Esophagus mucosa (tissue), 1 donor: ENCODE measurements at places on chromosomes 5 and 9. TPM values are rescaled to one million over a fixed set of nuclear protein-coding genes. Genes with fewer than 3 reads are reported as not detected.
A peak's percentile ranks its signal among the peaks of the same experiment; 100 is the strongest.

The SLC34A1 gene
- total RNA-seq: 0.60 TPM

The NTNG2 gene
- 0.24 TPM for total RNA-seq

The CDC25C gene
- total RNA-seq: 2.7 TPM

- no peak for ATAC-seq
Measured at GRCh38 chr5:150258130-150258529, 31.4 kb downstream of the CAMK2A start.

DNA sequence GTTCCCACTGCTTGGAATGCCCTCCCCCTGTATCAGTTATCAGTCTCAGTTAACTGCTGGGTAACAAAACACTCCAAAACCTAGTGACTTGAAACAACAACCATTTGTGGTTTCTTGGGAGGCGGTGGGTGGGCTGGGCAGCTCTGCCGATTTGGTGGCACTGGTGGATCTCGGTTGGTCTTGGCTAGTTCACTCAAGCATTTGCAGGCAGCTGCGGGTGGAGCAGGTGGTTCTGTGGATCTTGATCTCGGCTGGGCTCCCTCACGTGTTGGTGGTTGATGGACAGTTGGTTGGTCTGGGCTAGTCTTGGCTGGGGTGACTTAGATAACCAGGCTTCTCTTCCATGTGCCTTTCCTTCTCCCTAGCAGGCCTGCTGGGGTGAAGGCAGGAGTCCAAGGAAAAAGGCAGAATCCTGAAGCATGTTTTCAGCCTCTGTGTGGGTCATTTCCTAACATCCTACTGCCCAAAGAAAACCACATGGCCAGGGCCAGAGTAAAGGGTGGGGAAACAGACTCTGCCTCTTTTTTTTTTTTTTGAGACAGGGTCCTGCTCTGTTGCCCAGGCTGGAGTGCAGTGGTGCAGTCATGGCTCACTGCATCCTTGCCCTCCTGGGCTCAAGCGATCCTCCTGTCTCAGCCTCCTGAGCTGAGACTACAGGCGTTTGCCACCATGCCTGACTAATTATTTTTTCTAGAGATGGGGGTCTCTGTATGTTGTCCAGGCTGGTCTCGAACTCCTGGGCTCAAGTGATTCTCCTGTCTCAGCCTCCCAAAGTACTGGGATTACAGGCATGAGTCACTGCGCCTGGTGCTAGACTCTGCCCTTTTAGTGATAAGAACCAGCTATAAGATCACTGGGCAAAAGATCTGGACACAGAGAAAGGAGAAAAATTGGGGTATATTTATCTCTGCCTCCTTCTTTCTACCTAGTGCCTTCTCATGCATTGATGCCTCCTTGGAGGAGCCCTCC lies 183.7 kb downstream of the RGS3 start:
- ATAC-seq: no peak

GRCh38 chr5:107449369-107449768 lies 221.4 kb downstream of the EFNA5 start:
- no peak for ATAC-seq

- ATAC-seq: no peak
Measured at GRCh38 chr9:114810614-114811013, 4.8 kb upstream of the TNFSF15 start.

DNA sequence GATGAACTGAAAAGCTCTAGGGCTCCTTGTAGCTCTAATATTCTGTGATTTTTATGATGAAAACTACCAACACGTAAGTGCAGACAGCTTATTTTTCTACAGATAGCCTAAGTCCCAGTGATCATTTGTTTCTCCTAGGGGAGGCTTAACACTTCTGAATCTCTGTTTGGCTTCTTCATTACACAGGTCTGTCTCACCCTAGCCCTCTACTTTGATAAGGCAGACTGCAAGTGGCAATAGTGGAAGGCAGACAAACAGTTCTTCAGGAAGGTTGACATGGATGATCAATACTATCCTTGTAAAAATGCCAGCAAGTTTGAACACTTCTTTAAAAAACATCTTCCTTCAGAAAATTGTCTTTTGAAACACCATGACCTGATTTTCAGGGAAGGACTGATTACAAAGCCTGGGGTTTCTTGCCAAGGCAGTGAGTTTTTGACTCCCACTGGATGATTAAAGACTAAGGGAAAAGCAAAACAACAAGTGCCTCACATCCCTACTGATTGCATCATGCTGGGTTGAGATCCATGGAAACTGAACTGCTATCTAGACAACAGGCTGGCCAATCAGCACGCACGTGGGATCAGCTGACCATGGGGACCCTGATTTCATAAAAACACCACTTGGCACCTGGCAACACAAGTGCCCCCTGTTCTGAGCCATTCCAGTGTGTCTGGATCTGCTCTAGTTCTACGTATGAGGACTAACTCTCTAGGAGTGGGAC lies 212.2 kb downstream of the SMARCA2 start:
- no peak for ATAC-seq

DNA sequence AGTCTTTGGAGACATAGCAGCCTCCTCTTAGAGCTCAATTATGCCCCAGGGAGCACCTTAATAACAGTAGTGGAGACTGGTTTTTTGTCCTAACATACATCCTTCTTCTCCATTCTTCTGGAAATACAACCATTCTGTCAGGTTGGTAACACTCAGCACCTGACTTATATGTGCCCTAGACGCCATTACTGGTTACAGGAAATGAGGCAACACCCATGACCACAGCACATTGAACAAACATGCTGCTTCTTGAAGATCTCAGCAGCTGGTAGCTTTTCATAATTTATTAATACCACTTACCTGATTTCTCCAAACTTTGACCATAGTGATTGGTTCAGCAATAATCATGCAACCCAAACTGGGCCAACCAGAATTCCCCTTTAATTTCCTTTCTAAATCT lies 25.1 kb upstream of the TRPM3 start:
- no peak for ATAC-seq

DNA sequence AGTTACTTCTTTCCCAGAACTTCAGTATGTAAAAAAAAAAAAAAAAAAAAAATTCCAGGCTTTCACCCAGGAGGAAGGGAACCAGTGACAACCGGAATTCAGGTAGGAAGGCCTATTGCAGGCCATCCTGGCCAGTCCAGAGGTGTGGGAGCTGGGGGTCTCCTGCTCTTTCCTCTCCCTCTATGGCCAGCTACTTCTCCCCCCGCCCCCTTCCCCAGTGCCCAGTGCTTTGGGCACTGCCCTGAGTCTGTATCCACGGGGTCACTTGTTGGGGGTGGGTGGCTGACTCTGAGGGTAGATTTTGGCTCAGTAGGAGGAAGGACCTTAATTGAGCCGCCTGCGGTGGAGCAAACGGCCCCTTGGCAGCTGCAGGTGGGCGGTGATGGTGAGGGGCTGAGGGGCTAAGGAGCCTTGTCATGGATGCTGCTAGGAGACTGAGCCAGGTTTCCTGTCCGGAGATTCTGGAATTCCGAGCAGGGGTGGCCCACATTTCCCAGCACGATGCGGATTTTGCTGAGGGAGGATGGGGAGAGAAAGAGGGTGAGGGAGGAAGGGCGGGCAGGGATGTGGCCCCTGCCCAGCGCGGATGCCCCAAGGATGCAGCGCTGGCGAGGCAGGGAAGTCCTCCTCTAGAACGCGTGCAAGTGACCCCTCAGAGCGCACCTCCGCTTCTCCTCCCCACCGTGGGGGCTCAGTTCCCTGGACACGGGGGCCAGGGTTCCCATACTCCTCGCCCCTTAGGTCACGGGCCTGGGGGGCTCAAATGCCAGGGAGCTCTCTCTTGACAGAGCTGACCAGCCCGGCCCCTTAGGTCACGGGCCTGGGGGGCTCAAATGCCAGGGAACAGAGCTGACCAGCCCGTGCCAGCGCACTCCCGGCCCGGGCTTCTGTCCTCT lies 1.2 kb upstream of the PHF2 start:
- ATAC-seq: peak; percentile 17

- ATAC-seq: peak; percentile 98
Measured at GRCh38 chr9:111851553-111851952, 45.1 kb upstream of the UGCG start.

DNA sequence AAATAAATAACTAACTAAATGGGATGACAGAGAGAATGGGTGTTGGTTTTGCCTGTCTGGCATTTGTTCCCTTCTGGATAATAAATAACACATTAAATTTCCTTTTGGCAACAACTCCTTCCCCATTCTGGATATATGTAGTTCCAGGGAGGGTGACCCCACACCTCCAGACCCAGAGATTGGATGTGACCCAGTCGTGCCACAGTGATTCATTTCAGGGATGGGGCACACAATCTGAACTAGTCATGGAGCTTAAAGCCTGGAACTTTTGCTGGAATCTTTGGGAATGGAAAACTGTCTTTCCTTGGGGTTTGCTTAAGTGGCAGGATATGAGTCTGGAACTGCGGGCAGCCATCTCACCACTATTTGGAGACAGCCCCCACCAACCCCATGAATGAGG lies 11.3 kb downstream of the KLF9 start:
- no peak for ATAC-seq

- ATAC-seq: no peak
Measured at GRCh38 chr9:110808599-110808980, 140.0 kb downstream of the MUSK start.

DNA sequence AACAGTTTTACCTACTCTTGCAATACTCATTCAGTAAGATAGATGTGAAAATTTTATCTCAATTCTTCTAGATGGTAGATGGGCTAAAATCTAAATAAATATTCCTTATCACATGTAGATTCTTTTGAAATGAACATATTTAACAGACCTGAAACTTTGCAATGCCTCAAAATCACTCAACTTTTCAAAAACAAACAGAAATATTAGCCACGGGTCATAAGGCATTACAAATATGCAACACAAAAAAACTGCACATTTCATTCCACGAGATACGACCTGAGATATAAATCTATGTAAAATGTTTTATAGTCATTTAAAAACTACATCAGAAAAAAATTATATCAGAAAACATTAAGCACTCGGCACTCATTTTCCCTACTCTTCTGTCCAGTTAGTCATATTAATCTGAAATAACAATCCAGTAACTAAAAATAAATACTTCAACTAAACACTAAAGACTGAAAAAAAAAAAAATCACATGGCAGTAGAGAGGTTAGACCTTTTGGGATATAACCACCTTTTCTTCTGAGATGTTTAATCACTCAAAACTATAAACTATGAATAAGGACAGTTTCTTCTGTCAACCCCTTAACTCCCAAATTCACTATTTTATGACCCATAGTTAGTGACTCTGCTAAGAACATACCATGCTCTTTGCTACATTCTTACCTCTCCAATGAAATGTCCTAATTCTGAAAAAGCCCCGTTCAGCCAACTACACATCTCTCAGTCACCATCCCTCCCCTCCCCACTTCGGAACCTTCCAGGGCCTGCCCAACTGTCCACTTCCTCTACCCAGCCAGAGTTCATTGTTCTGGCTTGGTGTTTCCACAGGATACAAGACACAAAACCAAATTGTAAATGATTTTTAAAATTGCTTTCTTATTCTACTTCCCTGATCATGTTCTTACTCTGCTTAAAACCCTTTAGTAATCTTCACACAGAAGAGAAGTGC lies 6.4 kb downstream of the HOMER1 start:
- no peak for ATAC-seq

DNA sequence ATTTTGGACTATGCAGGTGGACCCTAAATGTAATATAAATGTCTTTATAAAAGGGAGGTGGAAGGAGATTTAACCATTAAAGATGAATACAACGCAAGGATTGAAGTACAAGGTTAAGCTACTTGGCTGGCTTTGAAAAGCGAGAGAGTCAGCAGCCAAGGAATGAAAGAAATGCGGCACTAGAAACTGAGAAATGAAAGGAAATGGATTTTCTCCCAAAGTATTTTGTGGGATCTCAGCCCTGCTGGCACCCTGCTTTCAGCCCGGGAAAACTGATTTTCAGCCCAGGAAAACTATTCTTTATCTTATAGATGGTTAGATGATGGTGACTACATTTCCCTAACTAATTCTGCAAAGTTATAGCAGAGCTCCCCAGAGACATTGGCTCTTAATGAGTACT lies 1349.6 kb upstream of the C9orf72 start:
- no peak for ATAC-seq

GRCh38 chr5:73365301-73365853 lies 83.2 kb downstream of the FOXD1 start:
- peak; percentile 50 for ATAC-seq

DNA sequence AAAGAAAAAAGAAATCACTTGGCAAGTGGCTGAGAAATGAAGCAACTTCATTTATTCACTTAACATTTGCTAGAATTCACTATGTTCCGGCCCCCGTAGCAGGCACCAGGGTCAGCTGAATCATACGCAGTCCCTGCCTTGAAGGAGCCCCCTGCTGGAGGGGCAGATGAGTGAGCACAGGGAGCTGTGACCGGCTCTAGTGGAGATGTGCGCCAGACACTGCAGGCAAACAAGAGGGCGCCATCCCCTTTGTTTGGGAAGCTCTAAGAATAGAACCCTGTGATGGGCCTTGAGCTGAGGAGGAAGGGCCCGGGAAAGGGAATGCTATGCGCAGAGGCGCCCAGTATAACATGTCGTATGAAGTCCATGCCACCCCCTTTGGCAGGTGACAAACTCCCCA lies 20.2 kb upstream of the RPL26L1 start:
- ATAC-seq: peak; percentile 23

DNA sequence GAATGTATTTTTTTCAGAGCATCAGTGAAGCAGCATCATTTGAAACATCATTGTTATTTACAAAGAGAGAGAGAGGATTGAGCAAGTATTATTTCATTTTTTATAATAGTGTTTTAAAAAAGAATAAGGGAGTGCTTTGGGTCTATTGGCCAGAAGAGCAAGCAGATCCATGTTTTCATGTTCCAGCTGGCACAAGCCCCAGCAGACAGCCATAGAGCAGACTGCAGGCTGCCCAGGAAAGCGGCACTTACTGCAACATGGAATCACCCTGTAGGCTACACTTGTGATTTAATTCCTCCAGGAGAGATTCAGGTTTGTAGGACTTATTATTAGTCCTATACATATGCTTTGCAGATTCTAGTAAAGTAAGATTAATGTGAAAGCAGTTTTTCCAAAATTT lies 407.0 kb upstream of the GRAMD2B start:
- ATAC-seq: no peak

DNA sequence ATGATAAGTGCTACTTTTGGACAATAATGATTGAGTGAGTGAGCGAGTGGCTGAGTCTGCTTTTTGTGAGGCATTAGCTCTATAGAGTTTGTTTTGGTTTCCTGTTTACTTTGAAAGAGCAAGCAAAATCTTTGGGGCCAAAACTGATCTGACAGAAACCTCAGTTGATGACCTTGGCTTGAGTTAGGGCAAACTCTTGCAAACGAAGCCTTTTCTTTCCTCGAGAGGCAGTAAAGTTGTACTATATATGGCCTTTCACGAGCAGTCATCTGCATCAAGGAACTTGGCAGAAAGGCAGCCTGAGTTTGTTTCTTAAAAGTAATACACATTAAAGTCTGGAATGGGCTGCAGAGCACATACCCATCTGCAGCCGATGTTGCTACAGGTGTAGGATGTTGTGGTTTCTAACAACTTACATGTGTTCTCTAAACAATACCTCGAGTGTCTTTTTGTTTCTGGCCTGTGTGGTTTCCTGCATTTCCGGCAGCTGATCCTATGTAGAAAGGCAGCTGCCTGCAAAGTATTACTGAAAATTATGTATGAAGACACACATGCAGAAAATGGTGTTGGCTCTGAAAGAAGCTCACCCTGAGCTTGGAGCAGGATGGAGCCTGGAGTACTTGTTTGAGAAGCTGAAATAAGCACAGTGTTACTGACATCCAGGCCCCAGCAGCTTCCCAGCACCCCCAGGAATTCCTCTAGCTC lies 60.8 kb downstream of the FOXD1 start:
- ATAC-seq: peak; percentile 32
